ENCODE measurements at places on chromosomes 11 and 22. TPM values are rescaled to one million over a fixed set of nuclear protein-coding genes. Genes with fewer than 3 reads are reported as not detected.

DNA sequence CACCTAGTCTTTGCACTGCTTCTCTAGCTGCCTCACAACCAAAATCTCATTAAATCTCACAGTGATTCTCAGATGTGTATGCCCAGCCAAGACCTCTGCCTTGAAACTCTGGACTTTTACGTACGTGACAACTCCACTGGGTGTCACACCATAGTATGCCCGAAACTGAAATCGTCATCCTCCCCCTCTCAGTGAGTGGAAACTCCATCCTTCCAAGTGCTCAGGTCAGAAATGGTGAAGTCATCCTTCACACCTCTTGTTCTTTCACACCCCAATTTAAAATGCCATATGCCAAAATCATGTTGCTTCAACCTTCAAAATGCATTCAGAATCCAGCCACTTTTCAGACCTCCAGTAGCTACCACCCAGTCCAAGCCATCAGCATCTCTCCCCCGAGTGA is 42.5 kb downstream of the SFI1 start:
- no peak for DNase-seq
- no peak overlapping the region for H3K4me3 ChIP-seq
- H3K27ac ChIP-seq: no peak overlapping the region
- H3K36me3 ChIP-seq: peaks cover 4% of the 10 kb centered on the region

- H3K27ac ChIP-seq: no peak overlapping the region
- peak; percentile 6 for DNase-seq
- no peak overlapping the region for H3K4me3 ChIP-seq
- peaks cover 35% of the 10 kb centered on the region for H3K36me3 ChIP-seq
- no peaks in the 10 kb centered on the region for H3K27me3 ChIP-seq
- H3K4me1 ChIP-seq: peaks cover 9% of the 10 kb centered on the region
These were observed 34.6 kb upstream of the BID start for GRCh38 chr22:17808693-17809403.

DNA sequence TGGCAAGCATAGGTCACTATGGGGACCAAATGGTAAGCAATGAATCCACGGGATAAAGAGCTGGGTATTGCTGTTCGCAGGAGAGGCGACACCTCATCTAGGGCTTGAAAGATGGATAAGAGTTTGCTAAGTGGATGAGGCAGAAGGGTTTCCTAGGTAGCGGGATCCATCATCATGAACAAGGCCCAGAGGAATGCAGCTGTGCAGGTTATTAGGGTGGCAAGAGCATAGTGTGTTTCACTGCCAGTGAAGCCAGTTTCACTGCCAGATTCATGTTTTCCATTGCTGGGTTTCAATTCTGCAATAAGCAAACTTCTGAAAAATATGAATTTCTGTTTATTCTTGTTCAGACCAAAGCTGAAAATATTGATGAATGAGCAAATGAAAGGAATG is 27.2 kb downstream of the WEE1 start:
- peak; percentile 53 for DNase-seq
- H3K4me3 ChIP-seq: no peak overlapping the region
- H3K4me1 ChIP-seq: peaks cover 11% of the 10 kb centered on the region

GRCh38 chr11:119051440-119052162 is 5.4 kb downstream of the HYOU1 start:
- no peak overlapping the region for H3K27ac ChIP-seq
- H3K4me3 ChIP-seq: no peak overlapping the region
- no peak for DNase-seq
- H3K4me1 ChIP-seq: peaks cover 2% of the 10 kb centered on the region

GRCh38 chr22:24996420-24996952 is 44.0 kb downstream of the KIAA1671 start:
- H3K27ac ChIP-seq: no peak overlapping the region
- no peaks in the 10 kb centered on the region for H3K27me3 ChIP-seq
- no peaks in the 10 kb centered on the region for H3K4me1 ChIP-seq
- no peaks in the 10 kb centered on the region for H3K36me3 ChIP-seq
- no peak for DNase-seq

DNA sequence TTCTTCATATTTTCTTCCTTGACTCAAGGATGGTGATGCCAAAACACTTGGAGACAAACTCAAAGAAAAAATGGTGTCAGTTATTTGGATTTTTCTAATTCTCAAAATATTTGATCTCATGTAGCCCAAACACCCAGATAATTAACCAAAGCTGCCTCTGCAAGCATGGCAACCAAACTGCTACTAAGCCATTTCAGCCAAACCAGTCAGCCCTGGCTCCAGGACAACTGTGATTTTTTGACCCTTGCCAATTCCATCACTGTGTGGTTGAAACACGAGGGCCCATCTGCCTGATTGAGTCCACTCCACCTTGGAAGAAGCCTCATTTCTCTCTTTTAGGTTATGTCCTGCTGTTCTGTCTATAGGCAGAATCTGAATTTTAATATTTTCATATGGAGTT is 277.4 kb downstream of the BLID start:
- no peaks in the 10 kb centered on the region for H3K36me3 ChIP-seq
- no peak overlapping the region for H3K4me3 ChIP-seq
- H3K27me3 ChIP-seq: no peaks in the 10 kb centered on the region
- H3K4me1 ChIP-seq: peaks cover 2% of the 10 kb centered on the region

DNA sequence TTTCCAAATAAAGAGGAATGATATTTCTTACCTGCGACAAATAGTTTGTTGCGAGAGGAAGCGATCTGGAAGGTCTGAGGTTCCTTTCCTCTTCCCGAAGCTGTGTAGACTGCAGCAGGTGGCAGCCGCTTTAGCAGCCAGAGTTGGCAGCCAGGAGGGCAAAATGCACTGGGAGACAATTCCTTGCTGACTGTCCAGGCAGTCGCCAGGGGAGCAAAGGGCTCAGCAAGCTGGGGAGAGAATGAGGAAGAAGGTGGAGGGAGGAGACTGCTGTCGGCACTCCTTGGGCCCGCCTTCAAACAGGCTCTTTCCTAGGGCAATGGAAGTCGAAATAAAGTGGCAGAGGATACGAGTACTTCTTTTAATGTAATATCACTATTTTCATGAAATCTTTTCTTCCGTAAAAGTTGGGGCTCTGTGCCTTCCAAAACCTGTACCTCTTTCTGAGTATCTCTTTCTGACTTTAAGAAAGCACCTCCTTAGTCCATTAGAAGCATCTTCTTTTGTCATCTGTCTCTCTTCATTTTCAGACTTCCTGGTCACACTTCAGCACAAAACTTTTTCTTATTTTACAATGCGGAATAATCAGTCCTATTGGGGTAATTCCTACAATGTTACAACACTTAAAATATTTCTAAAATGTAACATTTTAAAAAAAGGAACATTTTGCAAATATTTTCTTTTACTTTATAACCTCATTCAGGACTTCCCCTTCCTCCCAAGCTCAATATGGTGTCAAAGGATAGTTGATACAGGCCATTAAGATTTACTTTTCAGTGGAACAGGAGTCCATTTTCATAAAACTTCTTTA is at the start of gene IL18:
IL18 (minus strand) TSS at position 220 of the 811 bp plus-strand sequence. CDS start 9,041 bp downstream, outside the sequence.
- no peaks in the 10 kb centered on the region for H3K27me3 ChIP-seq
- DNase-seq: no peak
- no peaks in the 10 kb centered on the region for H3K36me3 ChIP-seq
- no peak within 1 kb of the TSS for H3K4me3 ChIP-seq

DNA sequence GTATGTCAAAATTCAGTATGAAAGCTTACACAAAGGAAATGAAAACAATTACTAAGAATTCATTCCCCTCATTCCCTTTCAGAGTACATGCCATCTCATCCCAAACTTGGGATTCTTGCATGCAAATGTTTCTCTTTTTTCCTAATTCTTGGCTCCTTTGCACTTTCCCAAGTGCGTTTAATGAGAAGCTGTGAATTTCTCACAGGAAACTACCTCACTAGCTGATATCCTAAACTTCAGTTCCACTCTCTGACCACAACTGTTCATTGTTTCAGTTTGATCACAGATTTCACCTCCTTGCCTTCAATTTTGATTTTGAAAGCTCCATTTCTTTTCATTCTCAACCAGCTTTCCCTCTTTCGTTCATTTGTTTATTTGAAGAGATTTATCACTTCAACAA is 5.9 kb upstream of the ARL14EP start:
- H3K36me3 ChIP-seq: no peaks in the 10 kb centered on the region
- no peak for DNase-seq
- peaks cover under 1% of the 10 kb centered on the region for H3K4me1 ChIP-seq
- no peak overlapping the region for H3K27ac ChIP-seq

DNA sequence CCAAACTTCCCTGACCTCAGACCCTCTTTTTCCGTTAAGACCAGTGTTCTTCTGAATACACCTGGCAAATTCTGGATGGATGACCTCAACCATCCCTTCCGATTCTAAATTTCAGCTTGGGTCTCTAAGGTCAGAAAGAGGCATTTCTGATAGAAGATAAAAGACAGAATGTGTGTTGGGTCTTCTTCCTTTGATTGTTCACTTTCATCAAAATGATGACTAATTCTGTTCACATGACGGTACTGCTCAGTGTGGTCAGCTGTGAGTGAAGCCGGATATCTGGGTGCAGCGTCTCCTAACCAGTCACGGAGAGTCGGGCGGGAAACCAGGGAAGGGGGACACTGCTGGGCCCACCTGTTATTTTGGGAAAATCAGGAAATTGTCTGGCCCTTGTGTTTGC is 151.6 kb upstream of the NAV2 start:
- H3K4me1 ChIP-seq: no peaks in the 10 kb centered on the region
- no peaks in the 10 kb centered on the region for H3K36me3 ChIP-seq
- H3K4me3 ChIP-seq: no peak overlapping the region
- H3K27ac ChIP-seq: no peak overlapping the region
- H3K27me3 ChIP-seq: peaks cover 21% of the 10 kb centered on the region
- peak; percentile 24 for DNase-seq

- H3K27ac ChIP-seq: no peak overlapping the region
- no peak overlapping the region for H3K4me3 ChIP-seq
- peaks cover 3% of the 10 kb centered on the region for H3K4me1 ChIP-seq
- no peaks in the 10 kb centered on the region for H3K27me3 ChIP-seq
These were observed 14.6 kb downstream of the BBOX1 start for GRCh38 chr11:27055065-27055682.

DNA sequence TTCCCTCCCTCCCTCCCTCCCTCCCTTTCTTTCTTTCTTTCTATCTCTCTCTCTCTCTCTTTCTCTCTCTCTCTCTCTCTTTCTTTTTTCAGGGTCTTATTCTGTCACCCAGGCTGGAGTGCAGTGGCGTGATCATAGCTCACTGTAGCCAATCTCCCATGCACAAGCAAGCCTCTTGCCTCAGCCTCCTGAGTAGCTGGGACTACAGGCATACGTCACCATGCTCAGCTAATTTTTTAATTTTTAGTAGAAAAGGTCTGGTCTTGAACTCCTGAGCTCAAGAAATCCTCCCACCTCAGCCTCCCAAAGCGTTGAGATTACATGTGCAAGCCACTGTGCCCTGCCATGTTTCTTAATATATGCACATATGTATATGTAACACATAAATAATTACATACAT is 19.0 kb downstream of the TSKU start:
- peaks cover 8% of the 10 kb centered on the region for H3K36me3 ChIP-seq
- no peak for DNase-seq
- peaks cover 42% of the 10 kb centered on the region for H3K4me1 ChIP-seq
- no peak overlapping the region for H3K4me3 ChIP-seq

DNA sequence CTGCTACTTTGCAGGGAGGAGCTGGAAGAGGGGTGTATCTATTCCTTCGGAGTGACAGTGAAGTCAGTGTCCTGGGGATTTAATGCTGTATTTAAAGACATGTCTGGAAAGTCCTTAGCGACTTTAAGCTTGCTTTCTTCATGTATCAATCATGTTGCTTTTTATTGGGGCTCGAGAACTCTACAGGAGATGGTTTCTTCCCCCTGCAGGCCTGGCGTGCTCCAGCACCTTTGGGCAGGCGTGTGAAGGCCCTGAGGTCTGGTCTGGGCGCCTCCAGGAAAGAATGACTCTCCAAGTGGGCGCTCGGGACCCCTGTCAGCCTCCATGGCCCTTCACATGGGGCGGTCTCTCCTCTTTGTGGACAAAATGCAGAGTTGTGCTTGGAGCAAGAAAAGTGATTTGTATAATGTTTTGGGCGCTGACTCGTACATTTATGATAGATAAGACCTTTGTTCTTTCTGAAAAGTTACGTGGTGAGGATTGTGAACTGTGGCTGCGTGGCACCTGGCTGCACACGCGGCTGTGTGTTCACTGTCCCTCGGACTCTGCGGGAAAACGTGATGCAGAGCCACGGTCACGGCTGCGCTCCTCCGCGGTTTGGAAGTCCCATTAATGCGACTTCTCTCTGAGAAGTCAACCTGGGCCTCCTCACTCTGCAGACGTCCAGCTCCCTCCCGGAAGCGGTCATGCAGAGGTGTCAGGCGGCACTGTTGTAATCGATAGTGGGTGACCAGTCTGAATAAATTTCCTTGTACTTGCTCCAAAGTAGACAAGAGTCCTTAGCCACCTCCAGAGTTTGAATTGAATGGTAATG is 282.5 kb downstream of the TBC1D22A start:
- peaks cover 7% of the 10 kb centered on the region for H3K4me1 ChIP-seq
- H3K4me3 ChIP-seq: no peak overlapping the region
- H3K36me3 ChIP-seq: no peaks in the 10 kb centered on the region
- no peaks in the 10 kb centered on the region for H3K27me3 ChIP-seq
- DNase-seq: no peak

GRCh38 chr11:109486129-109486528 is 64.1 kb downstream of the C11orf87 start:
- no peaks in the 10 kb centered on the region for H3K36me3 ChIP-seq
- H3K27ac ChIP-seq: no peak overlapping the region
- H3K4me3 ChIP-seq: no peak overlapping the region
- H3K4me1 ChIP-seq: no peaks in the 10 kb centered on the region

GRCh38 chr22:45242778-45243191 is 2.1 kb upstream of the KIAA0930 start:
- no peak overlapping the region for H3K27ac ChIP-seq
- H3K27me3 ChIP-seq: no peaks in the 10 kb centered on the region
- H3K4me3 ChIP-seq: no peak overlapping the region
- H3K4me1 ChIP-seq: peaks cover 11% of the 10 kb centered on the region
- DNase-seq: no peak

- no peak overlapping the region for H3K4me3 ChIP-seq
- no peak overlapping the region for H3K27ac ChIP-seq
- peaks cover 5% of the 10 kb centered on the region for H3K27me3 ChIP-seq
- no peaks in the 10 kb centered on the region for H3K36me3 ChIP-seq
- H3K4me1 ChIP-seq: peaks cover 4% of the 10 kb centered on the region
These were observed 49.0 kb upstream of the CSNK2A3 start for GRCh38 chr11:11401960-11402535.

DNA sequence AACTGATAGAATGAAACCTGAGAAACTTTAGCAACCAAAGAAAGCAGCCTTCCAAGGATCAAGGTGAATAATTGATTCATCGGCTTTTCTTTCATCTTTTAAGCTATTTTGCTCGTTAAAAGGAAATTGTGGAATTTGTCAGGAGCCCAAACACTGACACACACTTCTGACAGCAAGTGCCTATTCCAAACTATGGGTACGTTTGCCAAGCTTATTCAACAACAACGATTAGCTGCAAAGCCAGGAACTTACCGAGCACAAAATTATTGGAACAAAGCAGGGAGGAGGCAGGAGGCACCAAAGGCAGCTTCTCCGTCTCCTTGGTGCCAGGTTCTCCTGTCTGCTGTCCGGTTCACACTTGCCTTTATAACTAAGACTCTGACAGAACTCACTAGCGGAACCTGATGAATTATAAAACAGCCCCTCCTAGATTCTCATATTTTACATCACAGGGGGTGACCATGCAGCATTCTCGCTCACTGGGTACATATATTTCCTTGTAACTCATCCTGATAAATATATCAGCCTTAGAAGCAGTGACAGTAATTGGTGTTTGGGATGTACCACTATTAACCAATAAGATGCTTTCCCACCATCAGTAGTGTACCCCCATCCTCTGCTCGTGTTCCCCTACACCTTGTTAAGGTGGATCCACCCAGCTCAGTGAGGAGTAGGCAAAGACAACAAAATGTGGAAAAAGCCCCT is 395.9 kb upstream of the CCDC90B start:
- H3K27me3 ChIP-seq: 0 out of 2 replicates have a peak, but pooled peaks cover 4% of the 10 kb centered on the region
- DNase-seq: no peak
- H3K4me1 ChIP-seq: no peaks in the 10 kb centered on the region

Gene MAP4K2
- 11.7 TPM for total RNA-seq

Gene TAF6L
- total RNA-seq: 8.1 TPM

Gene APLP2
- 134 TPM for total RNA-seq

Gene CSKMT
- total RNA-seq: 6.4 TPM

Gene CRY2
- 12.8 TPM for total RNA-seq

Gene CALCB
- not detected for total RNA-seq

All from IMR-90 (cell line).